Body of pancreas (tissue), 4 donors: ENCODE measurements at places on chromosomes 2 and 18.

GRCh38 chr2:153059338-153060052, 341.1 kb downstream of the ARL6IP6 start:
- DNase-seq = no peak

DNA sequence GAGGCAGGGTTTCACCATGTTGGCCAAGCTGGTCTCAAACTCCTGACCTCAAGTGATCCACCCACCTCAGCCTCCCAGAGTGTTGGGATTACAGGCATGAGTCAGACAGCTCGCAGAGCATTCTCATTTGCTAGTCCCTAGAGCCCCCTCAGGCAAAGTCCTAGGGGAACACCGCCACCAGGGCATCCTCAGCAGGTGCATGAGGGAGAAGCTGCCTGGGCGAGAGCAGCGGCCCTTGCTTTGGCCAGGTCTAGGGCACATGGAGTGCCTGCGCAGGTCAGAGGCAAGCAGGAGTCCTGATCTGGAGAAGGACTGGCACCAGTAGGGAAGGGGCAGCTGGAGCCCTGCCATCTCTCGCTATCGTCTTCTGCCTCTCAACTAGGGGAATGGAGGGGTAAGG, 32.4 kb downstream of the NGEF start:
- DNase-seq = no peak

GRCh38 chr18:30491815-30492551, 550.6 kb downstream of the DSC3 start:
- no peak for DNase-seq

DNA sequence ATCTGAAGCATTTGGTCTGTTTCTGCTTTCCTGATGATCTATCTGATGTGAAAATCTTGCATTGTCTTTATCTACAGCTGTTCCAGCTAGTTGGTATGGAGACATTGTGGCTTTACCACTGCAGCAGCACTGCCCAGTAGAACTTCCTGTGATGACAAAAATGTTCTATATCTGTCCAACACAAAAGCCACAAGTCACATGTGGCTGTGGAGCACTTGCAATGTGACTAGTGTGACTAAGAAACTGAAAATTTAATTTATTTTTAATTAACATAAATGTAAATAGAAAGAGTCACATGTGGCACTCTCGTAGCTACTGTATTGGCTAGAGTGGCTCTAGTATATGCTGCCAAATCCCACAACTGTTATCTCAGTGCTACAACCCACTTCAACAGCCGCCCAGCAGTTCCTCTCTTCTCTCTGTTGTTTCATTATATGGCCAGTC, 425.7 kb downstream of the SETBP1 start:
- DNase-seq = no peak

DNA sequence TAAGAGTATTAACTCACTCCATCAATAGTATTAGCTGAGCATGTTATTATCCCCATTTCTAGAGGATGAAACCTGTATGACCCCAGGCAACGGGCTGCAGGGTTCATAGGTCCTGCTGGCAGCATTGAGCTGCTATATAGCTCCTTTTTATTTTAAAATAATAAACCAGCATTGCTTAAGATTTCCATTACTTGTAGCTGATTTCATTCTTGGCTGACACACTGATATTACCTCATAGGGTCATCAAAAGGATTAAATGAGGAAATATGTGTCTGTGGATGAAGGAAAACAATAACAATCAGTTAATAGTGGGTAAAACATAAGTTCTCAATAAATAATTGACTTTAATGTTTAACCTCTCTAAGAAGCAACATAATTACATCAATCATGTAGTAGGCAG, 48.3 kb upstream of the NRP2 start:
- DNase-seq = no peak

GRCh38 chr18:47996091-47996541, 65.7 kb upstream of the SMAD2 start:
- DNase-seq = no peak

- no peak for DNase-seq
Observed at GRCh38 chr2:18456026-18456425, 104.4 kb downstream of the RDH14 start.

DNA sequence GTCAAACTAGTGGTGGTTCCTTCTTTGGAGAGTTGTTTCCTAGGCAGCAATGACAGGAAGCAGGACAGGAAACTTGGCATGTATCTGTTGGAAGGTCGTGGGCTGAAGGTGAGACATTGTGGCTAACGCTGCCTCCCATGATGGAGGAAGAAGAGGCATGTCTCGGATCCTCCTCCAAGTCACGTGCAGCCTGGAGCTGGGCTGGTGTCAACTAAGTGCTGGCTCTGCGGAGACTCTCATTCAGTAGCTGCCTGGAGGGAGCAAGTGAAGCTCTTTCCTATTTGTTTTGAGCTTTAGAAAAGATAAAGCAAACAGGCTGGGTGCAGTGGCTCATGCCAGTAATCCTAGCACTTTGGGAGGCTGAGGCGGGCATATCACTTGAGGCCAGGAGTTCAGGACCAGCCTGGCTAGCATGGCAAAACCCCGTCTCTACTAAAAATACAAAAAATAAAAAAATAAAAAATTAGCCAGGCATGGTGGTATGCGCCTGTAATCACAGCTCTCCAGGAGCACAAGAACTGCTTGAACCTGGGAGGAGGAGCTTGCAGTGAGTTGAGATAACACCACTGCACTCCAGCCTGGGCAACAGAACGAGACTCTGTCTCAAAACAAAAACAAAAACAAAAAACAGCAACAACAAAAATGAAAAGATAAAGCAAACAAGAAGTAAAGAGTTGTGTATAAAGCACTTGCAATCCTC, 28.2 kb upstream of the INO80C start:
- no peak for DNase-seq
